Activated T-helper 17 cell treated with anti-CD3 and anti-CD28 coated beads, Interleukin-2, amount 50 U/mL, for 72 hours (primary cell): ENCODE measurements at places on chromosomes 11 and 22.

DNA sequence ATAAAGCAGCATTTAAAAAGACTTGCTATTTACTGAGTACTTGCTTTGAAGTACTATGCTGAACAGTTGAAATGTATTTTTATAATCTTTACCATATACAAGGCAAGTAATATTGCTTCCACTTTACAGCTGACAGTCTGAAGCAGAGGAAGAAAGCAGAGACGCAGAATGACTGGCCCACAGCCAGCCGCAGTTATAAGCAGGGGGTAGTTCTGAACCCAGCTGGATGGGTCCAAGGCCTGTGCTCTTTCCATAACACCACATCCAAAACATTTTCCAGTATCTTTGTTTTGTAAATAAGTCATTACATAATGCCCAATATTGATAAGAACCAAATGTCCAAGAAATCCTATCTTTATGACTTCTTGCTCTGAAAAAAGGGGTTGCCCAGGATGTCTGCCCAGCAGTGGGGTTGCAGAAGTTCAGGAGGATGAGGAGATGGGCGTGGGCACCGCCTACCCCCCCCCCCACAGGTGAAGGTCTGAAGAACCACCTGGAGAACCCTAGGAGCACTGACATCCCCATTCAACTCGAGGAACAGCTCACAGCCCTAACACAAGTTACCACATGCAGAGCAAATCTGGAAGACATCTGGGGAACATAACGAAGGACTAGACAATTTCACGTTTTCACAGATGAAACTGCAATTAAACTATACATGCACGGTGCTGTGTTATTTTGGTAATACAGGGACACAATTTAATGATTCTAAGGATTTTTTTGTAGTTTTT is 24.2 kb upstream of the YPEL1 start:
- H3K36me3 ChIP-seq: peaks cover 83% of the 10 kb centered on the region
- no peak overlapping the region for H3K4me3 ChIP-seq
- ATAC-seq: no peak
- H3K27me3 ChIP-seq: no peaks in the 10 kb centered on the region
- peaks cover 32% of the 10 kb centered on the region for H3K4me1 ChIP-seq

- H3K27ac ChIP-seq: no peak overlapping the region
- H3K36me3 ChIP-seq: no peaks in the 10 kb centered on the region
- H3K4me3 ChIP-seq: no peak overlapping the region
- no peak for ATAC-seq
- no peaks in the 10 kb centered on the region for H3K4me1 ChIP-seq
- no peaks in the 10 kb centered on the region for H3K27me3 ChIP-seq
Measured at GRCh38 chr11:106473089-106473722, 395.7 kb downstream of the AASDHPPT start.

DNA sequence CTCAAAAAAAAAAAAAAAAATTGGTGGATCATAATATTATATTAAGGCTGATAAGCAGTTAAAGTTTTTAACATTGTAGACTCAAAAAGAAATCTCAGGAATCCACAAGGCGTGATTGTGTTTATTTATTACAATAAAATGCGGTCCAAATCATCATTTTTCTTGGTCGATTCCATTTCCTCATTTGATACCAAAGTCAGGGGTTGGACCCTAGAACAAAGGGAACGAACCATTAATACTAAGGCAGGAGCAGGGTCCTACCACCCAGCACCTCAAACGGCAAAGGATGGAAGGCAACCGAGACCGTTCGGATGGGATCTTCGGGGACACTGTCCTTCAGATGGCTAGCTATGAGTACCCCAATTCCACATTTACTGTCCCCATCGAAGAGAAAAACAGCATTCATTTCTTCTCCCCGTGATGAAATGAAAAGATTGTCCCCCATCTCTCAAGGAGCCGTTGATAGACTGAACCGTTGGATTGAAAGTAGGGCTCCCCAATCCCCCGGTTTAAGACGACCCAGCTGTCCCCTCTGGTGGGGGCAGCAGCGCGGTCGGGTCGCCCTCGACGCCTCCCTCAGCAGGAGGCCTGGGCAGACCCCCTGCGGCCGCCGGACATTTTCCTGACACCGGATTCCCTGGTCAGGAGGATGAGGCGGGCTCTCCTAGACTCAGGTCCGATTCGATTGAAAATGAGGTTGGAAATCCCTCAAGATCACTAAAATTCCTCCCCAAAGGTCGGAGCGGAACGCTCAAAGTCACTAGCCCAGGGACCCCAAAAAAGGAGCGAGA is 607 bp downstream of the DMC1 start:
- H3K27me3 ChIP-seq: no peaks in the 10 kb centered on the region
- peak overlapping the region; percentile 90 for H3K4me3 ChIP-seq
- H3K27ac ChIP-seq: peak overlapping the region; percentile 88
- no peaks in the 10 kb centered on the region for H3K36me3 ChIP-seq
- peak; percentile 6 for ATAC-seq

DNA sequence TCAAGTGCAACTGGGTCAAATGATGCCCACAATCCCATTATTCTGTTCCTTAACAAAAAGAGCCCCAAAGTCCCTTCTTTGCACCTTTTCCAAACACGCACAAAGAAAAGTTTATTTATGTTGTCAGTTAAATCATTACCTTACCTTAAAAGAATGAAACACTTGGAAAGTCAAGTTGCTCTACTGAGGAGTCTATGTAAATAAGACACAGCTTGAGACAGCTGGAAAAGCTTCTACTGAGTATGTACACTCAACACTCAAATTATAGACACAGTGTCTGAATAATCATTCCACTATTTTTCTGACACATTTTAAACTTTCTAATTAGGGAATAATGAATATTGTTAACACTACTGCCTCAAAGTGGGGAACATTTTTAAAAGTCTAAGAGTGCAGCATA is 21.6 kb upstream of the PHLDA2 start:
- H3K27ac ChIP-seq: peak overlapping the region; percentile 81
- H3K4me3 ChIP-seq: peak overlapping the region; percentile 12
- H3K4me1 ChIP-seq: peaks cover 45% of the 10 kb centered on the region
- no peak for ATAC-seq

DNA sequence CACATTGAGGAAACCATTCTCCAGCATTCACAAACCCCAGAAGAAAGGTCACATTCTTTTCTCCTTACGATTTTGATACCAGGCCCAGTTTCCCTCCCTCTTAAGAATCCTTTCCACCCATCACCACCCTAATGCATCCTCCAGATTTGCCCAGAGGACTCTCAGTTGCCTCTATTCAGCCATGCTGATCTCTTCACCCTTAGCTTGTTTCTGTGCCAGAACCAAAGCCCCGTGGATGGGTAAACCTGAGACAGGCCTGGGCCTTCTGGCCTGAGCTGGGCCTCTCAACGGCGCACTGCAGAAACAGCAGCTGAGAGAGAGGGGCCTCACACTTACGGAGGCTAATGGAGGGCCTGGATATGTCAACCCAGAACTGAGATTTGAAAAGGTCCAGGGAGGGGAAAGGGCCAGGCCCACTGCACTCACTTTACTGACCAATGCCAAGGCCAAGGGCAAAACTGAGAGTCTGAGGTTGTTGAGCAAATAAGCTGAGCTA is 32.2 kb upstream of the OAF start:
- no peak overlapping the region for H3K27ac ChIP-seq
- no peaks in the 10 kb centered on the region for H3K4me1 ChIP-seq
- no peak overlapping the region for H3K4me3 ChIP-seq
- no peaks in the 10 kb centered on the region for H3K36me3 ChIP-seq

- H3K27me3 ChIP-seq: peaks cover 36% of the 10 kb centered on the region
- no peak overlapping the region for H3K4me3 ChIP-seq
- peak; percentile 31 for ATAC-seq
- peaks cover 6% of the 10 kb centered on the region for H3K4me1 ChIP-seq
Measured at GRCh38 chr22:43377896-43378704, 33.7 kb upstream of the MPPED1 start.

DNA sequence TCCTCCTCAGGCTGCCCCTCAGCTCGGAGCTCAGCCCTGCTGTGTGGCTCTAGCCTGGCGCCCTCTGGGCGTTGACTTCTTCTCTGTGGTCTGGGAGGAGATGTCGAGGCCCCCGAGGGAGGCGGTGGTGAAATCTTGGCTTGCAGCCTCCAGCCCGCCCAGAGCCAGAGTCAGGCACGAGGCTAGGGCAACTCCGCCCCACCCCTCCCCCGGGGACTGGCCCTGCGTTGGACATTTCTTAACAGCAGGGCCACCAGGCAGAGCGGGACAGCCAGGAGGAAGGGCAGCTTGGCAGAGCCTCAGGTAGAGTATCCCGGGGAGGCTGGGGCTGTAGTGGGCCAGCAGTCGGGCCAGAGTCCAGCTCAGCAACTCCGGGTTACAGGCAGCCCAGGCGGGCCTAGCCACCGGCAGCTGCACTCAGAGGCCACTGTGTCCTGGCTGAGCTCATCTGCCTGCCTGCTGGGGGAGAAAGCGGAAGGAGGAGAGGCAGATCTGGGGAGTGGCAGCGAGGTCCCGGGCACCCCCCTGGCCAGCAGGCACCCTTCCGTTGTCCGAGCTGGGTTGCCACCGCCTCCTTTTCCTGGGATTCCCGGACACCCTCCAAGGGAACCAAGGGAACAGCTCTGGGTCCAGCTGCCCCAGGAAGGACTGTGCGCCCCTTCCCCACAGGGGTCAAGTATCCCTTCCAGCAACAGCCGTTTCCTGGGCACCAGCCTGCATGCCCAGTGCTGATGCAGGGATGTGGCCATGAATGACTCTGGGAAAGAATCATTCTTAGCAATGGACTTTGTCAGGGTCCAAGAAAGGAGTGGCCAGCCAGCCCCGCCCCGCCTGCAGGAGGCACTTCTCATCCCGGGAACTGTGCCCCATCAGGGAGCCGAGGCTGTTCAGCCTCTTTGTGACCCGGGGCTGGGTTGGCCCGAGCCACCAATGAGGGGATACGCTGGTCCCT is at the start of gene ALDH3B1:
Gene ALDH3B1, plus strand, starts transcription at position 238 of the 952 bp plus-strand sequence. CDS start 4,971 bp downstream, outside the sequence.
- H3K27ac ChIP-seq: peak within 1 kb of the TSS; percentile 30
- no peaks in the 10 kb centered on the region for H3K36me3 ChIP-seq

DNA sequence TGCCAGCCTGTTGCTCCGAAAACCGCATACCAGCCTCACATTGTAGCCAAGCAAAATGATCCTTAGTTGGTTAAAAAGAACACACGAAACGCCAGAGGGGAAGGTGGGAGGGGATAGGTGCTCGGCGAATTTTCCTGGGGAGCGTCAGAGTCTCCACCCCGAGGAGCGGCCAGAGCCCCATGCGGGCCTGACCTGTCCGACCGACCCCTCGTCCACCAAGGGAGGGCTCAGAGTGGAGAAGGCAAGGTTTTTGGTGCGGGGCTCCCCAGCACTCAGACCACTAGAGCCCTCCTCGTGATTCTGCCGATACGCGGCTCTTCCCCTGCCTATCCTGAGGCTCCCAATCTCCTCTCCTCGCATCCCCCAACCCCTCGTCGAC is 39.6 kb downstream of the DIXDC1 start:
- peaks cover 11% of the 10 kb centered on the region for H3K36me3 ChIP-seq
- H3K4me3 ChIP-seq: peak overlapping the region; percentile 53
- no peak for ATAC-seq

GRCh38 chr11:12243911-12244550 is 133.3 kb upstream of the PARVA start:
- H3K27ac ChIP-seq: peak overlapping the region; percentile 81
- H3K4me1 ChIP-seq: peaks cover 6% of the 10 kb centered on the region
- no peak overlapping the region for H3K4me3 ChIP-seq
- no peaks in the 10 kb centered on the region for H3K27me3 ChIP-seq
- no peak for ATAC-seq

DNA sequence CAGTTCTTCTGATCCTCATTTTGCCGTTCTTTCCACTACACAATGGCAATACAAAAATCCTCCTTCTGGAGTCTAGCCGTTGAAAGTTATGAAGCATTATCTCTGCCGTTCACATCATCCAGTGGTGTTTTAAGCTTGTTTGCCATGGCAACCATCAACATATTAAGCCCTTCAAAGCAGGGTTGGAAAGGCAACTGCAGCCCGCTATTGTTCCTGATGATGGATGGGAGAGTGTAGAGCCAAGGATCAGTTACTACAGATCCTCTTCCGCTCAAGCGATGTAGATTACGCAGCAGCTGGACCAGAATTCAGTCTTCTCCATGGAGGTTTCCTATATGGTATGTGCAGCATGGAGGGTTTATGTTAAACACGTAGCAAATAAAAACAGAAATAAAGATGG is 352.7 kb downstream of the NTM start:
- peaks cover 3% of the 10 kb centered on the region for H3K27me3 ChIP-seq
- H3K36me3 ChIP-seq: no peaks in the 10 kb centered on the region
- ATAC-seq: no peak
- H3K27ac ChIP-seq: no peak overlapping the region
